HCT116 (cell line): ENCODE measurements at places on chromosomes 5 and 9. TPM values are rescaled to one million over a fixed set of nuclear protein-coding genes. Genes with fewer than 3 reads are reported as not detected.

- no peaks in the 10 kb centered on the region for H3K4me1 ChIP-seq
- H3K27me3 ChIP-seq: no peaks in the 10 kb centered on the region
- DNase-seq: no peak
- no peaks in the 10 kb centered on the region for H3K36me3 ChIP-seq
These were observed 330.7 kb upstream of the ADAMTSL1 start for GRCh38 chr9:18143073-18143745.

DNA sequence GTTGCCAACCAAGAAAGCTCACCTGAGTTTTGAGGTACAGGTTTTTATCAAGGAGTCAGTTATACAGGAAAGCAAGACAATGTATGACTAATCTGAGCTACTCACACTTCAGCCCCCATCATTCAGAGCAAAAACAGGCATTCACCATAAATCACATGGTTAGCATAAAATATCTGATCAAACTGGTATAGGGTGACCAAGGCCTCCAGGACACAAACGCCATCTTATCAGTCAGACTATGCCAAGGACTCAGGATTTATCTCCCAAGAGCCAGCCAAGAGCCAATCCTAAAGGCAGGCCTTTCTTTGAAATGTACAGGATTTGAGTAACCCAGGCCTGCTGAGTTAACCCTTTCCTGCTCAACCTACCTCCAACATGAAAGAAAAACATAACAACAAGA, 313.0 kb upstream of the NREP start:
- no peak overlapping the region for H3K27ac ChIP-seq
- DNase-seq: no peak
- no peaks in the 10 kb centered on the region for H3K27me3 ChIP-seq
- no peak overlapping the region for H3K4me3 ChIP-seq
- H3K4me1 ChIP-seq: no peaks in the 10 kb centered on the region

DNA sequence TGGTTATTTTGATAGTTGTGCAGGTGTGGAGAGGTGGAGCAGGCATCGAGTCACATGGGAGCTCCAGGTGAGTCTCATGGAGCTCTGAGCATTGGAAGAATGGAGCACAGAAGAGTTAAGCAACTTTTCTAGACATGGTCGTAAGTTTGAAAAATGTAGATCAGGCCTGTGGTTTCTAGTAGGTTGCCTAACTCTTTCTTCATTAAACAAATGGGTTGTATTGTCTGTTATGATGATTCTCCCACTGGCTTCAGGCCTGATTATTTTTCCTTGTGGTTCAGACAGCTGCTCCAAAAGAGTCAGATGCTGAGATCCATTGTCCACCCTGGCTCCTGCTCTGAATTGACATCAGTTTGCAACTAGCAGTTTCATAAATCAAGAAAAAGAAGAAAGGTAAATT, 80.3 kb upstream of the RPS23 start:
- H3K36me3 ChIP-seq: no peaks in the 10 kb centered on the region
- no peaks in the 10 kb centered on the region for H3K27me3 ChIP-seq
- DNase-seq: no peak
- H3K4me3 ChIP-seq: no peak overlapping the region

GRCh38 chr9:71079451-71079850, 42.0 kb downstream of the TRPM3 start:
- peaks cover 17% of the 10 kb centered on the region; the same call in 1 of the 2 replicates for H3K27me3 ChIP-seq
- no peaks in the 10 kb centered on the region for H3K4me1 ChIP-seq
- DNase-seq: no peak

- DNase-seq: no peak
- no peak overlapping the region for H3K4me3 ChIP-seq
- no peaks in the 10 kb centered on the region for H3K27me3 ChIP-seq
- H3K4me1 ChIP-seq: peaks cover 31% of the 10 kb centered on the region
- no peaks in the 10 kb centered on the region for H3K36me3 ChIP-seq
These were observed 26.2 kb upstream of the SMU1 start for GRCh38 chr9:33102551-33103210.

GRCh38 chr5:73274881-73275663, 102.1 kb downstream of the TMEM174 start:
- H3K36me3 ChIP-seq: no peaks in the 10 kb centered on the region
- DNase-seq: no peak

GRCh38 chr9:130896233-130897014, at the start of gene QRFP:
Gene QRFP (minus strand): TSS chr9:130896812. CDS start chr9:130893838, 2,974 bp downstream.
- H3K4me1 ChIP-seq: no peaks in the 10 kb centered on the region
- H3K36me3 ChIP-seq: no peaks in the 10 kb centered on the region
- no peak for DNase-seq
- H3K27me3 ChIP-seq: no peaks in the 10 kb centered on the region
- H3K4me3 ChIP-seq: no peak within 1 kb of the TSS
- H3K27ac ChIP-seq: no peak within 1 kb of the TSS

GRCh38 chr9:135698767-135699166, 514 bp downstream of the SOHLH1 start:
- H3K27me3 ChIP-seq: no peaks in the 10 kb centered on the region
- H3K36me3 ChIP-seq: no peaks in the 10 kb centered on the region
- H3K4me3 ChIP-seq: no peak overlapping the region
- no peak overlapping the region for H3K27ac ChIP-seq

- H3K4me1 ChIP-seq: no peaks in the 10 kb centered on the region
- no peaks in the 10 kb centered on the region for H3K36me3 ChIP-seq
- no peak for DNase-seq
- peaks cover 22% of the 10 kb centered on the region for H3K27me3 ChIP-seq
- H3K4me3 ChIP-seq: no peak overlapping the region
These were observed 301.4 kb upstream of the DAP start for GRCh38 chr5:11062397-11062796.

DNA sequence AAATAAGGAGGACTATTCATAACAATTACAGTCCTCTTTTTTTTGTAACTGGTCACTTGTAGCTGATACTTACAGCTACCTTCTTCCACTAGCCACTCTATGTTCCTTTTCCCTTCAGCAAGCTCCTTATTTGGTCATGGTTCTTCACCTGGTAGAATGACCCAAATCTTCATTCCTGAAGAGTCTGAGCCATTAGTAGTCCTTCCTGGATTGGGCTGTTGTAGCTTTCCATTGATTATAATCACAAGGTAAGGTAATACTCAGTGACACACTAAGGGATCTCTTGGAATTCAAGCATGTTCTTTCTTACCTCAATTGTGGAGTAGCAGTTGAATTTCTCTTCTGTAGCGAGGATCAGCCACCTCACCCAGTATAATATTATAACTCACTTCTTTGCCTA, 25.5 kb upstream of the ITGA2 start:
- no peak overlapping the region for H3K4me3 ChIP-seq
- DNase-seq: no peak
- H3K36me3 ChIP-seq: no peaks in the 10 kb centered on the region
- H3K27ac ChIP-seq: no peak overlapping the region

DNA sequence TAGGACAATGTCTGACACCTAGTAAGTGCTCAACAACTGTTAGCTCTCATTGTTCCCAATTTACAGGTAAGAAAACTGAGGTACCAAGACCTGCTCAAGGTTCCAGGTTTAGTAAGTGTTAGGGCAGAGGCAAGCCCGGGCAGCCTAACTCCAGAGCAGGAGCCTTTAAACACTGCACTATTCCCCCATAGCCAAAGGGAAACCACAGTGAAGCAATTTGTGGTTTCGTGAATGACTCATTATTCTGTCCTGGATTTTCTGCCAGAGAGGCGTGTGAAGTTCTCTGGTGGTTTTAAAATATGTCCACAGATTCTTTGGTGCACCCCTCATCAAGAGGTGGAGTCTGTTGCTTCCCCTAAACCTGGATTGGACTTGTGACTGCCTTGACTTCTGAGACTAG, 1.0 kb upstream of the MCC start:
- no peaks in the 10 kb centered on the region for H3K36me3 ChIP-seq
- H3K27ac ChIP-seq: peak overlapping the region; percentile 36; the same call in 1 of the 2 replicates
- peak; percentile 89 for DNase-seq
- H3K4me3 ChIP-seq: peak overlapping the region; percentile 72
- peaks cover 16% of the 10 kb centered on the region for H3K4me1 ChIP-seq
- no peaks in the 10 kb centered on the region for H3K27me3 ChIP-seq

GRCh38 chr9:33418090-33418489, 15.7 kb upstream of the AQP7 start:
- no peaks in the 10 kb centered on the region for H3K27me3 ChIP-seq
- H3K36me3 ChIP-seq: no peaks in the 10 kb centered on the region
- no peak overlapping the region for H3K4me3 ChIP-seq
- no peak for DNase-seq
- no peak overlapping the region for H3K27ac ChIP-seq

DNA sequence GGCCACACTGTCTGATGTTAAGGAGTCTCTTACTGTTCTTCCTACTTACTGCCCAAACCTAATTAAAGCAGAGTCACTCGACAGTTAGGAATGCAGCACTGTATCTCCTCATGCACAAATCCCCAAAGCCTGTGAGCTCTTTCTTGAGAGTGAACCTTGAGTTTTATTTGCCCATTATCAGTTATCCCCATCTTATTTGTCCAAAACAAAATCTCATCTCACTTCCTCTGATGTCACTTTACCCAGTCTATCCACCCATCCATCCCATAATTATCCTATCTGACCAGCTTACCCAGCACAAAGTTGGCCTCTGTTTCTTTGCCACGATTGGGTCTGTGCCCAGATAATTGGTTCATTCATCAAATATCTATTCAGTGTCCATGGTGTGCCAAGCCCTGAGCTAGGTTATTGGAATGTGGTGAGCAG, 250.8 kb downstream of the SLIT3 start:
- no peak overlapping the region for H3K27ac ChIP-seq
- no peaks in the 10 kb centered on the region for H3K4me1 ChIP-seq
- no peak overlapping the region for H3K4me3 ChIP-seq
- no peak for DNase-seq

DNA sequence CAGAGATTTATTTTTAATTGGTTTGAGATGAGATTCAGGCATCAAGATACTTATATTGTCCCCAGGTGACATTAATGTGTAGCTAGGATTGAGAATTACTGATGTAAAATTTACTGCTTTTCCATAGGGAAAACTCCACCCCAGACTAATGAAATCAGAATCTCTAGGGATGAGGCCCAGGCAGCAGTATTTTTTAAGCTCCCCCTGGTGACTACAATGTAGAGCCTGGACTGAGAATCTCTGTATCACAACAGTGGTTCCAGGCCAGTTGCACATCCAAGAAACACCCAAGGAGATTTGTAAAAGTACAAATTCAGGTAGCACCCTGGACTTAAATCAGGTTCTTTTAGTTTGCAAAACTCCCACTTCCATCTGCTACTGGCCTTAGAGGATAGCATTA, 185.7 kb downstream of the MARCHF11 start:
- H3K36me3 ChIP-seq: no peaks in the 10 kb centered on the region
- no peak overlapping the region for H3K27ac ChIP-seq
- no peaks in the 10 kb centered on the region for H3K27me3 ChIP-seq

DNA sequence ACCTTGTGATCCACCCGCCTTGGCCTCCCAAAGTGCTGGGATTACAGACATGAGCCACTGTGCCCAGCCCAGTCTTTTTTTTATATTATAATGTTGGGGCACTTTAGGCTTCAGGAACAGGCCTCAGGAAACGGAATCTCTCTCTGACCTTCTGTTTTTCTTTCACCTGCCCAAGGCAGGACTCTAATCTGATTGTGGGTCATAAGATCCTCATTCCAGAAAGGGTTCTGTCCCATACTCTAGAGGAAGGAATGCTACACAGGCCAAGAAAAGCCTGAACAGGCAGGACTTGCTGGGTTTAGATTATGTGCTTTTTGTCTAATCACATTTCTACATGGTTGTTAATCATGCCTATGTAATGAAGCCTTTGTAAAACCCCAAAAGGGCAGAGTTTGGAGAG, 1.8 kb upstream of the CCL28 start:
- no peak overlapping the region for H3K27ac ChIP-seq
- H3K27me3 ChIP-seq: no peaks in the 10 kb centered on the region
- H3K4me3 ChIP-seq: no peak overlapping the region
- no peaks in the 10 kb centered on the region for H3K4me1 ChIP-seq
- DNase-seq: no peak
- no peaks in the 10 kb centered on the region for H3K36me3 ChIP-seq

DNA sequence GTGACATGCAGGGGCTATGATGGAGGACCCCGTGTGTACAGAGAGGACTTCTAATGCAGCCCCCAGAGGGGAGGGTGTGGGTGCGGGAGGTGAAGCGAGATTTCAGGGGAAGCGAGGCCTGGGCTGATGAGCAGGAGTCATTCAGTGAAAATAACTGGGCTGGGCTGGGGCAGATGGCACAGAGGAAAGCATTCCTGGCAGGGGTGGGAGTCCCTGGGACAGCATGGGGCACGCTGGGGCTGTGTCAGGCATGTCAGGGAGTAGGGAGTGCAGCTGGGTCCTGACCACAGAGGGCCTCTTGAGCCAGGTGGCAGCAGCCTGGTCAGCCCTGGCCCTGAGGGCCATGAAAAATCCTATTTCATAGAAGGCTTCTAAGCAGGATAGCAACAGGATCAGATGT, 36.6 kb downstream of the COL15A1 start:
- no peaks in the 10 kb centered on the region for H3K4me1 ChIP-seq
- no peak overlapping the region for H3K4me3 ChIP-seq
- H3K27ac ChIP-seq: no peak overlapping the region
- H3K27me3 ChIP-seq: no peaks in the 10 kb centered on the region

- no peak for DNase-seq
- no peak overlapping the region for H3K27ac ChIP-seq
- H3K36me3 ChIP-seq: no peaks in the 10 kb centered on the region
These were observed 83.2 kb upstream of the ZNF462 start for GRCh38 chr9:106779796-106780195.

GRCh38 chr9:111572950-111573604, 26.4 kb downstream of the PTGR1 start:
- H3K4me3 ChIP-seq: no peak overlapping the region
- peaks cover 52% of the 10 kb centered on the region for H3K36me3 ChIP-seq
- H3K27ac ChIP-seq: no peak overlapping the region
- H3K27me3 ChIP-seq: no peaks in the 10 kb centered on the region
- DNase-seq: no peak
- H3K4me1 ChIP-seq: no peaks in the 10 kb centered on the region

- H3K27me3 ChIP-seq: no peaks in the 10 kb centered on the region
- no peaks in the 10 kb centered on the region for H3K36me3 ChIP-seq
- no peak overlapping the region for H3K27ac ChIP-seq
- no peaks in the 10 kb centered on the region for H3K4me1 ChIP-seq
- no peak for DNase-seq
These were observed 209.4 kb downstream of the MAN2A1 start for GRCh38 chr5:109899163-109899535.

GRCh38 chr9:124839612-124840299, 13.5 kb upstream of the WDR38 start:
- H3K4me3 ChIP-seq: no peak overlapping the region
- H3K27ac ChIP-seq: no peak overlapping the region
- peaks cover 48% of the 10 kb centered on the region for H3K4me1 ChIP-seq
- H3K27me3 ChIP-seq: no peaks in the 10 kb centered on the region

- no peak overlapping the region for H3K27ac ChIP-seq
- H3K36me3 ChIP-seq: no peaks in the 10 kb centered on the region
- no peaks in the 10 kb centered on the region; the same call in 1 of the 2 replicates for H3K4me1 ChIP-seq
- no peak overlapping the region for H3K4me3 ChIP-seq
These were observed 132.7 kb upstream of the POU5F2 start for GRCh38 chr5:93874080-93874479.

S1PR3 gene
- 0.07 TPM for total RNA-seq

LPAR1 gene
- total RNA-seq: 7.4 TPM

UGT3A2 gene
- total RNA-seq: not detected

LURAP1L gene
- 13.3 TPM for total RNA-seq

ZNF354C gene
- 0.07 TPM for total RNA-seq

ERCC6L2 gene
- total RNA-seq: 39.2 TPM

C1QTNF3 gene
- total RNA-seq: 2.6 TPM

SLC34A3 gene
- total RNA-seq: 0.15 TPM

C9orf50 gene
- not detected for total RNA-seq

GDA gene
- total RNA-seq: 49.4 TPM

PCDHGA11 gene
- 0.39 TPM for total RNA-seq

FBP1 gene
- 0.42 TPM for total RNA-seq

CCNI2 gene
- 1.4 TPM for total RNA-seq

IFNE gene
- total RNA-seq: 0.96 TPM

FAM153A gene
- not detected for total RNA-seq

FAM163B gene
- not detected for total RNA-seq
